ENCODE measurements at places on chromosomes 7 and 10. TPM values are rescaled to one million over a fixed set of nuclear protein-coding genes. Genes with fewer than 3 reads are reported as not detected.

- DNase-seq = no peak
Observed at GRCh38 chr10:60517805-60518204, 128.1 kb upstream of the ANK3 start.

GRCh38 chr10:81874875-81875466 is at the start of gene NRG3:
TSS of gene NRG3 (plus strand) at chr10:81875194.
- DNase-seq = no peak

ASZ1 gene
- total RNA-seq = not detected

UCMA gene
- not detected for total RNA-seq

Measured in body of pancreas (tissue), 4 donors.